ENCODE measurements at places on chromosomes 16 and 17.

DNA sequence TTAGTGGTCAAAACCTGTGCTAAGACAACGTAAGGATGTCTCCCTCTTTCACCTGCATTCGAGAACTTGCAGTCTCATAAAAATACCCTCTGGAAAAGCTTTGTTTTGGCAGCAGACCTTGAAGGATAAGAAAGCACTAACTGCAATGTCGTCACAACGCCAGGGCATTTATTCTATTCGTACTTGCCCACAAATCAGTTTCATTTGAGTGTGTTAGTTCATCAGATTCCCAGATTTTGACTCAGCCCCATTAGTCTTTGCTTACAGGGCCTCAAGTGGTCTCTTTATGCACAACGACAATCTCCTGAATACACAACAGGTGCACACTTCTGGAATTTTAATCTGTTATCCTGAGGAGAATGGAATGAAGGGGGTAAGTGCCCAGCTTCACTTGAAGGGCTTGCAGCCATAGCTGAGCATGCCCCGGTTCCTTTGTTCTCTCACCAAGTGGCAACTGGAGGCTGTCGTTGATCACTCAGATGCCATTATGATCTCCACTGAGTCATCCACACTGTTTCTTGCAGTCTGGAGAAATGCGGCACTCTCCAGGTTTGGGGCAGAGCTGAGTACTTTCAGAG, 58.8 kb downstream of the CLEC19A start:
- no peak for DNase-seq

DNA sequence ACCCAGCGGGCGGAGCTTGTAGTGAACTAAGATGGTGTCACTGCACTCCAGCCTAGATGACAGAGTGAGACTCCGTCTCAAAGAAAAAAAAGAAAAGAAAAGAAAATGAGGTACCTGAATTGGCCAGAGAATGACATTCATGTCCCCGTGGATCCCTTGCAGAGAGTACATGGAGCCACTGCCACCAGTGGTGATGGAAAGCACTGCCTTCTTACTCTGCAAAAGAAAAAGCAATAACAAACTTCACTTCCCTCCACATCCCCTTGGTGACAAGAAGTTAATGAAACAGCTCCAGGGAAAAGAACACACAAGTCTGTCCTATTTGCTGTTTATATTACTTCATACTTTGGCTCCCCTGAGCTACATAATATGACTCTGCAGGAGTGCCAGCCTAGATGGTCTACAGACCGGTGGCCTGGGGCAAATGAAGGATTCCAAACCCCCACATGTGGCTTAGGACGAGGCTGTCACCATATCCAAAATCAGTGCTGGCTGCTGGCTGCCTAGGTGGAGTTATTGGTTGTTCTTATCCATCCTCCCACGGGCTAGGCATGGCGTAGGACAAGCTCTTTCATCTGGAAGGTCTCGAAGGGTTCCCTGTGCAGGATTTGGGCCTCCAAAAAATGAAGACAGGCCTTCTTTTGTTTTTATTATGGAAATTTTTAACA, 13.3 kb downstream of the NQO1 start:
- no peak for DNase-seq

- DNase-seq = no peak
Observed at GRCh38 chr16:81514041-81514559, 69.5 kb downstream of the CMIP start.

DNA sequence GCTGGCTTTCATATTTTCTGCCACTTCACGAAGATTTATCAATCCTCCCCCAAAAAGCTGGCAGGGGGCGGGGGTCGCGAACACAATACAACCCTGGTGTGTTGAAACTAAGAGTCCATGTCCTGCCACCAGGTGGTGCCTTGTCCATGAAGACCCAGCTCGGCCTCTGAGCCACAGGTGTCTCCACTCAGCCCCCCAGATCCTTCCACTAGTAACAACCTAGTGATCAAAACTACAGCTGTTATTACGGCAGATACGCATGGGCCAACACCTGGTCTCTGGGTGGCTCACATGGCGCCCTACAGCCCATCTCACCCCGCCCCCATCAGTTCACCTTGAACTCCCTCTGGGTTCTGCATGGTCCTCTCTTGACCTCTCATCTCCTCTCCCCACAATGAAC, 27.7 kb downstream of the USP7 start:
- no peak for DNase-seq

- DNase-seq = no peak
Observed at GRCh38 chr16:4327386-4328045, 11.6 kb downstream of the GLIS2 start.

- DNase-seq = no peak
Observed at GRCh38 chr17:36749493-36749892, 148.1 kb downstream of the MRM1 start.

DNA sequence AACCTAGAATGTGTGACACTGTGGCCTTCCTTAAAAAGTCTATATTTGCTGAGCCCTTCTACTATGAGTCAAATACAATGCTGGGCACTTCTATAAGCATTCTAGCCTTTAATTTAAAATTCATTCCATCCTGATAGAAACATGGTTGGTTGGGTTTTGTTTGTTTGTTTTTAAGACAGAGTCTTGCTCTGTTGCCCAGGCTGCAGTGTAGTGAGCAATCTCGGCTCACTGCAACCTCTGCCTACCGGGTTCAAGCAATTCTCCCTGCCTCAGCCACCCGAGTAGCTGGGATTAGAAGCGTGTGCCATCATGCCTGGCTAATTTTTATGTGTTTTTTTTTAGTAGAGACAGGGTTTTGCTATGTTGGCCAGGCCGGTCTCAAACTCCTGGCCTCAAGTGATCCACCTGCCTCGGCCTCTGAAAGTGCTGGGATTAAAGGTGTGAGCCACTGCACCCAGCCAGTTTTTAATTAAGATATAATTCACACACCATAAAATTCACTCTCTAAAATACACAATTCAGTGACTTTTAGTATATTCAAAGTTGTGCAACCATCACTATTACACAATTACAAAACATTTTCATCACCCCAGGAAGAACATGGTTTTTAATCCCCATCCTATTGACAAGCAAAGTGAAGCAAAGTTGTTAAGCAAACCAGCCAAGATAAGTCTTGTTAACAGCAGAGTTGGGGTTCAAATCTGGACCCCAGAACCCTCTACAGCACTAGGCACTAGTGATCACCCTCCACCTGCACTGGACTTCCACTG, 42.8 kb downstream of the CMTM4 start:
- DNase-seq = no peak

DNA sequence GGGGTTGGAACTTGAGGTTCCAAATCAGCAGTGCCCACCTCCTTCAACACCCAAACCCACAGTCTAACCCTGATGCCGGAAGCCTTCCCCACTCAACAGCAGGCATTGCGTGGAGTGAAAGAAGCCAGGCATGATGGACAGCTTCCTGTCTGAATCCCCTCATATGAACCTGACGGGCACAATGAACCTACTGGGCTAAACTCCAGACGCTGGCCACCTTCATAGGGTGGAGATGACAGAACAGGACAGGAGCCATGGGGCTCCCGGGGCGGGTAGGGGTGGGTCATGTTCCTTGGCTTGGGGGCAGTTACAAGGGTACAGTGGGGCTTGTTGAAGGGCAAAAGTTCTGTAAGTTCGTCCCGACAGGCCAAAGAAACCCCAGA, 460 bp upstream of the HSBP1 start:
- DNase-seq = no peak

DNA sequence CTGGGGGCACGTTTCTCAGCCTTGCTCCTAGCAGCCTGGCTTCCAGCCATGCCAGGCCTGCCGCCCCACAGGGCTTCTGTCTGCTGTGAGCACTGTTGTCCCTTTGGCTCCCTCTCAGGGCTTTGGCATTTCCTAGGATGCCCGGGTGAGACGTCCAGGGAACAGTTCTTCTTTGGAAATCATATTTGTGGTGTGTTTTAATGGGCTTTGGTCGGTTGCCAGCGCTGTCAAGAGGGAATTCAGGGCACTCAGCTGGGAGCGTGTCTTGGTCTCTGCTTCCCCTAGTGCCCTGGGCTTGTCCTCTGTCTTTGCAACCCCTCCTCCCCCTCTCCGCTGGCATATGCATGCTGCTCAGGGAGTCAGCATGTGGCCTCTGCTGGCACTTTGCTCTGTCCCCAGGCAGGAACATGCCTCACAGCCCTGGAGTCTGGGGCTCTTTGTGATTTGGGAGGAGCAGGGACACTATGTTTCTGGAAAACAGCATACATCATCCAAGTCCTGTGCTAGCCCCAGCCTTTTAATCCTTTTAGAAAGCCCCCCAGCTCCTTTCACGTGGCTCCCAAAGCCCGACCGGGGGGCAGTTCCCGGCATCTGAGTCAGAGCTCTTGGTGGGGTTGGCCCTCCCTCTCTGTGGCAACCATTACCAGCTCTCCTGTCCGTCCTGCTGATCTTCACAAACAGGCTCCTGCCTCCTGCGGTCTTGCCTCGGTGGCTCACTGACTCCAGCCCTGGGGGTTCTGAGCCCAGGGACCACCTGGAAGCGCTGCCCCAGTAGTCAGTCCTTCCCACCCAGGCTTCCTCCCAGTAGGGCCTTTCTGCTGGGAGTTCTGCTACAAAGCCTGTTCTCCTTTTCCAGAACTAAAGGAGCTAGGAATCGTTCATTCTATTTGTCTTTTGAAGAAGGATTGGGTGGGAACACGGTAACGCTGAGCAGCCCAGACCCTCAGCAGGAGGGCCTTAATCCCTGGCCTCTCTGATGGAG, 26.7 kb downstream of the SAP30BP start:
- peak; percentile 85 for DNase-seq

GRCh38 chr17:64707050-64707591, 45.0 kb upstream of the SMURF2 start:
- peak; percentile 93 for DNase-seq

DNA sequence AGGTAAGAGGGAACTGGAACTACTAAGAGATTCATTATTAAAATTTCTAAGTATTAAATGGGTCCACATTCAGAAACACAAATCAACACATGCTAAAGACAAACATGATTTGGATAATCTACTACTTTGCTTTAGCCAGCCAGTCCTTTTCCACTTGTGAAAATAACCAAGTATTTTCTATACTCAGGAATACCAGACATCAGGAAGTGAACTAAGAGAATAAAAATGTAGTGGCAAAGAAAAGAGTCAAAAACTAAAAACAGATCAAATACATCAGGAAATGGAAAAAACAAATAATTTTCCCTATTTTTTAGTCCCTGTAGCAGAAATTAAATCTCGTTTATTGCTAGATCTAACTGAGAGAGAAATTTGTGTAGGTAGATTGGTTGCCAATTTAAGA, 78.0 kb downstream of the MYO1D start:
- DNase-seq = no peak

GRCh38 chr16:84178892-84179611, 7.8 kb downstream of the TAF1C start:
- DNase-seq = no peak

DNA sequence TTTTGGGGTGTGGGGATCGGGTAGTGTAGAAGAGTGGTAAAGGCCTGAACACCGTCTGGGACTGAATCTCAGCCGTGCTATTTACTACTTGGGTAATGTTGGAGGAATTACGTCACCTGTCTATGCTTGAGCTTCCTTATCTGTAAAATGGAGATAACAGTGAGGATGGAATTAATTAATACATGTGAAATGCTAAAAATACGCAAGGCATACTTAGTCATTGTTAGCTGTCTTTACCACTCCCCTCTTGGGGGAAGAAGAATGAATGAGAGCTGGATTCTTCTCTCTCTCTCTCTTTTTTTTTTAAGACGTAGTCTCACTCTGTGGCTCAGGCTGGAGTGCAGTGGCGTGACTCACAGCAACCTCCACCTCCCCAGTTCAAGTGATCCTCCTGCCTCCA, 41.1 kb upstream of the TANGO6 start:
- DNase-seq = no peak

- DNase-seq = no peak
Observed at GRCh38 chr16:49618955-49619354, 237.0 kb downstream of the ZNF423 start.

DNA sequence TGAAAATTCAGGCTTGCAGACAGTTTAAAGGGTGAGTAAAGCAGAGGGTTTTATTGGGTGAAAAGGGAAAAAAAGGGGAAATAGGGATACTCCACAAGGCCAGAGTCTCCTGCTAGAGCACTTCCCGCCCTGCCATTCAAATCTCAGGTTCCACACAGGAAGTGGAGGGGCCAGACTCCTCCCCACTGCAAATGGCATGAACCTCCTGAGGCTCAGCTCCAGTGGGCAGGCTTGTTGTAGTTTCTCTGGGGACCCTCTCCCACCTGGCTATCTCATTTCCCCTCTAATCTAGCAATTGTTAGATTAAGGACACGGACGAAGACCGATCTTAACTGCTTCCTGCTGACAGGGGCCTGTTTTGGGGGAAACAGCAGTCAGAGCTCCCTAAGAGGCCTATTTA, 43.4 kb downstream of the TAOK1 start:
- no peak for DNase-seq

DNA sequence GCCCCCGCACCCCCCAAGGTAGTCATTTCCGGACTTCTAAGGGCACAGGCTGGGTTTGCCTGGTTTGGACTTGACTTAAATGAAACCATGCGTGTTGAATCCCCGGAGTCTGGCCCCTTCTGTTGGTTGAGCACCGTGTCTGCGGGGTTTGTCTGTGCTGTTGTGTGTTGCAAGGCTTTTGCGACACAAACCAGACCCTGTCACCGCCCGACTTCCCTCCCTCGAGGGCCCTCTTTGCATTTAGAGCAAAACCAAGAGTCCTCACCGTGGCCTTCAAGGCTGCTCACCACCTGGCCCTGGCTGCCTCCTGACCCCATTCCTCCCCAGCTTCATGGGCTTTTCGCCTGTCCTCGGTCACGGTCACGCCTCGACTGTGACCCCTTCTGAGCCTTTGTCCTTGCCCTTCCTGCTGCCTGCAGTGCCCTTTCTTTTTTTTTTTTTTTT, 7.4 kb downstream of the CRISPLD2 start:
- no peak for DNase-seq

DNA sequence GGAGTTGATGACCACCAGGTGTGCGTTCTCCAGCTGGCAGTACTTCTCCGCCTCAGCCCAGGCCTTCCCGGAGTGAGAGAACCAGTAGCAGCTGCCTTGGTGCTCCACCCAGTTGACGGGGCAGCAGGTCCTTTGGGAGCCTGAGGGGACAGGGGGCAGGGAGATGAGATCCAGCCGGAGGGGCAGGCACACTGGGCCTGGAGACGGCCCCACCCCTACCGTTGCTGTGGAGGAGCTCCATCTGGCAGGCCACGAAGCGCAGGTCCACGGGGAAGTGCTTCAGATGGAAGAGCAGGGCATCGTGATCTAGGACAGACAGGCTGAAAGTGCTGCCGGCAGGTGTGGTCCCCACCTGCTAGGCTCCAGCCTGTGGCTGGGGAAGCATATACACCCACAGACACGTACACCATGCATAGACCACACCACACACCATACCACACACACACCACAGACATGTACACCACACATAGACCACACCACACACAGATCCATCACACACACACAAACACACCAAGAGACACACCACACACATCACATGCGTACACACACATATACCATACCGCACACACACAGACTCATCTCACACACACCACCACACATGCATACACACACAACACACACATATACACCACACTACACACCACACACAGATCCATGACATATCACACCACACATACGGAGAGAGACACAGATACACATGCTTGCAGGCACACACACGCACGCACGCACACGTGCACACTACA, 7.4 kb downstream of the ASGR2 start:
- DNase-seq = no peak

GRCh38 chr17:34519282-34519681, 60.1 kb upstream of the TMEM132E start:
- no peak for DNase-seq

- no peak for DNase-seq
Observed at GRCh38 chr17:27848931-27849330, 44.2 kb downstream of the LYRM9 start.

- no peak for DNase-seq
Observed at GRCh38 chr16:67286441-67287235, 7.3 kb downstream of the PLEKHG4 start.
